A549 treated with ZK216348 at 1 μM for 4 hours (cell line): ENCODE measurements at places on chromosomes 16 and 17. TPM values are rescaled to one million over a fixed set of nuclear protein-coding genes. Genes with fewer than 3 reads are reported as not detected.

Gene CHST4
- total RNA-seq: not detected in 5 replicates

Gene BCAR1
- total RNA-seq: 48.1 to 121 TPM (median 108 TPM) in 5 replicates

Gene MYOCD
- 0.39 to 1.9 TPM (median 1.0 TPM) in 5 replicates for total RNA-seq

Gene SRL
- total RNA-seq: 0.06 TPM in 1 of 5 replicates, not detected in the others

Gene GAS2L2
- 0.06 to 0.08 TPM in 2 of 5 replicates, not detected in the others for total RNA-seq

Gene KRTAP9-2
- not detected in 5 replicates for total RNA-seq

Gene CPNE7
- 47.2 to 79.8 TPM (median 72.6 TPM) in 5 replicates for total RNA-seq

Gene SPAG5
- 76.7 to 85.2 TPM (median 79.1 TPM) in 5 replicates for total RNA-seq

Gene SLC35G6
- total RNA-seq: not detected in 5 replicates

Gene CUEDC1
- 37.9 to 62.6 TPM (median 52.5 TPM) in 5 replicates for total RNA-seq

Gene CDH1
- 3.5 to 7.8 TPM (median 5.0 TPM) in 5 replicates for total RNA-seq

Gene TGFB1I1
- total RNA-seq: 37.2 to 57.8 TPM (median 42.0 TPM) in 5 replicates

Gene TP53TG3C
- 0.43 TPM in 1 of 5 replicates, not detected in the others for total RNA-seq

Gene MT4
- total RNA-seq: not detected in 5 replicates

Gene KRT16
- 0.38 to 1.2 TPM (median 0.89 TPM) in 5 replicates for total RNA-seq

Gene NPB
- total RNA-seq: 0.44 to 0.65 TPM (median 0.58 TPM) in 4 of 5 replicates, not detected in the other

Gene EVI2A
- total RNA-seq: not detected in 5 replicates

Gene TBC1D3L
- total RNA-seq: 8.1 to 16.1 TPM (median 12.7 TPM) in 5 replicates

Gene CES5A
- total RNA-seq: not detected in 5 replicates

Gene IL21R
- 0.05 TPM in 1 of 5 replicates, not detected in the others for total RNA-seq

Gene KRTAP4-6
- total RNA-seq: not detected in 5 replicates

Gene CA10
- total RNA-seq: not detected in 5 replicates

Gene CCL8
- total RNA-seq: not detected in 5 replicates

Gene HGS
- total RNA-seq: 133 to 232 TPM (median 219 TPM) in 5 replicates

Gene AKTIP
- total RNA-seq: 17.5 to 34.8 TPM (median 25.0 TPM) in 5 replicates

Gene FOXN1
- total RNA-seq: 0.05 to 0.07 TPM in 2 of 5 replicates, not detected in the others

Gene HEATR9
- total RNA-seq: not detected in 5 replicates

Gene IRX5
- 1.3 to 2.8 TPM (median 2.0 TPM) in 5 replicates for total RNA-seq

Gene XYLT1
- 0.67 to 1.4 TPM (median 0.78 TPM) in 5 replicates for total RNA-seq

Gene C17orf50
- 0.38 to 0.56 TPM in 2 of 5 replicates, not detected in the others for total RNA-seq

Gene TCAP
- total RNA-seq: 0.61 to 1.7 TPM (median 1.1 TPM) in 5 replicates

Gene FBXO39
- total RNA-seq: not detected in 5 replicates

Gene BPTF
- total RNA-seq: 29.9 to 46.2 TPM (median 37.8 TPM) in 5 replicates

Gene FA2H
- 27.5 to 33.7 TPM (median 32.1 TPM) in 5 replicates for total RNA-seq

Gene DYNLL2
- total RNA-seq: 20.0 to 27.4 TPM (median 23.0 TPM) in 5 replicates

Gene WNT9B
- not detected in 5 replicates for total RNA-seq

Gene DHRS11
- total RNA-seq: 4.9 to 9.2 TPM (median 7.5 TPM) in 5 replicates

Gene KLHL36
- total RNA-seq: 14.7 to 25.3 TPM (median 23.4 TPM) in 5 replicates

Gene RAB34
- 209 to 253 TPM (median 243 TPM) in 5 replicates for total RNA-seq

Gene CD300A
- total RNA-seq: not detected in 5 replicates

Gene ZNF821
- total RNA-seq: 2.9 to 4.7 TPM (median 4.1 TPM) in 5 replicates

Gene GCGR
- total RNA-seq: 0.11 to 0.52 TPM (median 0.31 TPM) in 4 of 5 replicates, not detected in the other

Gene CACNG1
- 0.11 to 0.37 TPM in 2 of 5 replicates, not detected in the others for total RNA-seq

Gene MPV17L
- 4.1 to 5.9 TPM (median 5.7 TPM) in 5 replicates for total RNA-seq

Gene MT1A
- 16.3 to 25.0 TPM (median 19.6 TPM) in 5 replicates for total RNA-seq
